ENCODE measurements at places on chromosomes 6 and 20.

DNA sequence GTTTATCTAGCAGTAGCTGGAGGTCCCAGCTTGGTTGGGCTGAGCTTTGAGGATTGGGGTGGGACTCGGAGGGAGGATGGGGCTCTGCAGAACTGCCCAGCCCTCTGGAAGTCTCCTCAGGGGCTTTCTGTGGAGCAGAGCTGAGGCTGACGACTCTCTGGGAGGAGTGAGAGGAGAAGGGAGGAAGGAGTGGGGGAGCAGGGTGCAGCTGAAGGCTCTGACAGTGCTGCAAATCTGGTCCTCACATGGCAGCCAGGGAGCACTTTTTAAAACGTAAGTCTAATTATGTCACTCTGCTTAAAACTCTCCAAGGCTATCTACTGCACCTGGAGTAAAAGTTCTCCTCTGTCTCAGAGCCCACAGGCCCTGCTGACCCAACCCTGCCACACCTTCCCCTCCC, 32.4 kb downstream of the GRM4 start:
- no peak for DNase-seq

DNA sequence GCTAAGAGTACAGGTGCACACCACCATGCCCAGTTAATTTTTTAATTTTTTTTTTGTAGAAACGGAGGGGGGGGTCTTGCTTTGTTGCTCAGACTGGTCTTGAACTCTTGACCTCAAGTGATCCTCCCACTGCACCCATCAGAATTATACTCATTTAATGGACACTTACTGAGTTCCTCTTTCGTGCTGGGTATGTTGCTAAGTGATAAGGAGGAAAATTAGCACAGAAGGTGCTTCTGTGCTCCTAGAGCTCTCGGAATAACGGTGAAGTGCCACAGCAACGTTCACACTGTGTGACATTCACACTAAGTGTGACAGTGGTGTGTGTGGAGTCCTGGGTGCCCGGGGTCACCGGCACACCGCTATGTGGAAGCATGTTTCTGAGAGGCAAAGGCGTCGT, 32.1 kb upstream of the BMP6 start:
- DNase-seq, result no peak

DNA sequence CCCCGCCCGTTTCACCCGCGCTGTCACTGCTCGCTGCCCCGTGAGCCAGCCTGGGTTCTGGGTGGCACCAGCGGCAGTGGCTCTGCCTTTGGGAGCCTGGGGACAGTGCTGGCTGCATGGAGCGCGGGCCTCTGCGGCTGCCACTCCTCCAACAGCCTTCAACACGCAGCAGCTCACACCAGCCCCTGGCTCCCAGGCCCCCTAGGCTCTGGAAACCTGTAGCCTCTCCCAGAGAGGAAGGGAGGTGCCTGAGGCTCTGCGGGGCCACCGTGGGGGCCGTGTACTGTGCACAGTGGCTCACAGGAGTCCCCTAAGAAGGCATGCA, 163.9 kb upstream of the AFDN start:
- no peak for DNase-seq

DNA sequence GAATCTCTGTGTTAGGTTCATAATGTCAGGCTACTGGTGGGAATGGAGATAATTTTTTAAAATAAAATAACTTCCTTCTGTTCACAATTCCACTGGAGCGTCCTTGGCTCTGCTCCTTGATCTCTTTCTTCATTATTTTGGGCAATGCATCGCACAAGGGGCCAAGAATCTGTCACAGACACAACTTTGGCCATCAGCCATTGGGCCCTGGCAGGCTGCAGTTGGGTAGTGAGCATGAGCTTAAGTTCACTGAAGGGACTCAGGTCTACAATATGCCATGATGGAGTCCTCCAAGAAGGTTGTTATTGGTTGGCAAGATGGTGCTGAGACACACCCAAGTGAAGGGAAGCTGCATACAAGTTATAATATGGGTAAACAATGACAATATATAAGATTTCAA, 40.0 kb downstream of the CYP39A1 start:
- DNase-seq, result no peak

DNA sequence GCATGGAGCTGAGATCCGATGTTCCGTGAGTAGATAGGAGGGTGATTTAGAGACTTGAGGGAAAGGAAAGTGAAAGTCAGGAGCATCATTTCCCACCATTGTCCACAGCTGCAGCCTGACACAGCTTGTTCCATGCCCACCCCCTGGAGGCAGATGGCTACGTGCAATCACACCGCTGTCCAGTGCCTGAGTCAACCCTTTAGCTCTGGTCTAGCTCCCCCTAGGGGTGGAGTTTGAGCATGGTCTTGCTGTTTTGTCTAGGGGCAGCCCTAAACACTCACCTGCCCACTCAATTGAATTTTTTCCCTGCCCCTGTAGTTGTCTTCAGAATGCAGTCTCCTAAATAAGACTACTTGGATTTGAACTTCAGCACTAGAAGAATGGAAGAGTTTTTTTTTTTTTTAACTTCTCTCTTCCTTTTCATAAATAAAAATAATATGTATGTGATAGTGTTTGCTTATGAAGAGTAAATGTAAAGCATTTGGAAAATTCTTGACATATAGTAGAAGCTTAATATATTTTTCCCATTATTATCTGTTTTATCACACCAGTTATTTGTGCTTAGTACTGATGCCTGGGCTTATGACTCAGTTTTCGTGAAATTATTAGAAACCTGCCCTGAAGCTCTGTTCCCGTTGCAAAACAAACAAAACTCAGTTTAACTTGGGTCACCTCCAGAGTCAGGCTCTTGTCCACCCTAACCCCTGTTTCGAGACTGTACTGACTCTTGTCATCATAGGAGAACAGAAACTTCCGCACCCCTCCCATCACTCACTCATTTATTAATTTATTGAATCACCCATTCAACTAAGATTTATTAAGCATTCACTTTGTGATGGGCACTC, 814.8 kb downstream of the MAFB start:
- DNase-seq, result no peak

DNA sequence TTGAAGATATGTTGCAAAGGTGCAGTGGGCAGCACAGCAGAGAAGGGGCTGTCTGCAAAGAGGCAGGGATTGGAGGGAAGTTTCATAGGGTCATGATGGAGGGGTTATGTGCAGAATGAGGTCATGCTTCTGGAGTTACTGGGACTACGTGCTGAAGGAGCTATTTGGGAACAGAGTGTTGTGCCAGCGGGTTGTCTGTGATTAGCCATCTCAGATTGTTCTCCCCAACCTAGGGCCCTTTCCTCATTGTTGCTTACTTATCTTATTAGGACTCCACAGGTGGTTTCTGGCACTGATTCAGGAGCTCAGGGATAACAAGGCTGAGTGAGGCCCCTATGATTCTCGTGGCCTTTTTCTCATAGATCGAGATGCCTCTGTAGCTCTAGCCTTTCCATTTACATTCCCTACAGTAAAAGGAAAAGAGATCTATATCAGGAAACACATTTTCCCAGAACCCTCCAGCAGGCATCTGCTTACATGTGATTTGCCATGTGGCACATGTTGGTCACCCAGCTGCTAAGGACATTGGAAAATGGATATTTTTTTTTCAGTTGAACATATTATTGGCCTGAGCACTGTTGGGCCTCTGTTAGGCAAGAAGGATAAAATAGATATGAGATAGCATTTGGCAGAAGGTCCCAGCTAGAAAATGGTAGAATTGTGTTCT, 429.6 kb upstream of the PLCB4 start:
- no peak for DNase-seq

GRCh38 chr6:107354451-107354850, 104.9 kb downstream of the PDSS2 start:
- no peak for DNase-seq

DNA sequence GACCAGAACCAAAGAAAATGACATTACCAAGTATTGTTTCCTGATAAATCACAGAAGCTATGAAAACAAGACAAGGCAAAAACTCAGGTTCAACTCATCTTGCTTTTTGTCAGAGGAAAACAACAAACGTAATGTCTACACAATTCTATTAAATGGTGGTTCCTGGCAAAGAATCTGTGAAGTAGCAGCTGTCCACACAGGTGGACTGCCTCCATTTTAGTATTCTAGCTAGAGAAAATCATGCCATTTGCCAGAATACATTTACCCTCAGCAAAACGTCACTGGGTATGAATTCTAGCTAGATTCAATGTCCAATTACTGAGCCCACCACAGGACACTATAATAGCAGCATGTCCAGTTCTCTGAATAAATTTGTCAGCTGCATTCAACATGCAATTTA, 125.4 kb downstream of the ADGRB3 start:
- no peak for DNase-seq

GRCh38 chr20:13452470-13453124, 186.1 kb downstream of the TASP1 start:
- no peak for DNase-seq

DNA sequence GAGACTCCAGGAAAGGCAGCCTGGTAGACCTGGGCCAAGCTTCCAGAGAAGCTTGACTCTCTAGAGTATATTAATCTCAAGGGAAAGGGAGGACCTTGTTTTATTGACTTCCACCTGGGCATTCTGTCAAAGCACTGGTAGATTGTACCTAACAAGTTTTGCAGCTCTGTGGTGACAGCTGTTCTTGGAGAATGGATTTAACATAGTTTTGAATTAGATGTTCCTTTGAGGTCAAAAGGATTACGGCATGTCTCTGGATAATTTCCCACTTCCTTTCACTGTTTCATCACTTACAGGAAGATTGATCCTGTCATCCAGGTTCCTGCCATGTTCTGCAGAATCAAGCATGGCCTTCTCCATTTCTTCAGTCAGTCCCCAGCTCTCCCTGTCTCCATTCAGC, 246.0 kb downstream of the PHACTR1 start:
- DNase-seq, result no peak

DNA sequence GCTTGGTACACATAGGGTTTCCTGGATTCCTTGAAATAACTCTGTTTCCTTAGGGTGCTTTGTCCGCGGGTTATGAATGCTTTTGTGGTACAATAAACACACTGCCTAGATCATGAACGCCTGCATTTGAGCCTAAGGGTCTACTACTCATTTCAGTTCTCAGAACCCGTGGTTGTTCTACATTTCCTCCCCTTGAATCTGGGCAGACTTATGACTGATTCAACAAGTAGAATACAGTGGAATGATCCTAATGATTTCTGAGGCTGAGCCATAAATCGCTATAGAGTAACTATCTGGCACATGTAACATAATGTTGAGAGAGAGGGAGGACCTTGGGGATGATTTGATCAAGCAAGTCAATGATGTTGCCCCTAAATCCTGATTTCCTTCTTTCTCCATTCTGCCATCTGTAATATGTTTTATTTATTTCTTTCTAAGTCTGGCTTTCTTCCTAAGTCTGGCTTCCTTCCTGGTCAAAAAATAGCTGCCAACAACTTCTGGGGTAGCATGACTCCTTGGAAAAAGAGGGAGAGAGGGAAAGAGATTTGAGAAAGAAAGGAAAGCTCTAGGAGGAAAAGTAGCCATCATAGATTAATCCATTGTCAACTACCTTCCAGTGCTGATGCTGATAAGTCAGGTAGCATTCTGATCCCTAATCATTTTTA, 23.0 kb downstream of the ABRACL start:
- DNase-seq, result no peak

- no peak for DNase-seq
Measured at GRCh38 chr6:105163183-105163582, 16.6 kb downstream of the POPDC3 start.

GRCh38 chr20:48839154-48839917, 11.5 kb upstream of the PREX1 start:
- DNase-seq, result no peak

GRCh38 chr20:10812759-10813327, 139.0 kb upstream of the JAG1 start:
- no peak for DNase-seq

Measured in stimulated activated CD4-positive, alpha-beta T cell treated with anti-CD3 and anti-CD28 coated beads, Interleukin-12 subunit alpha, Interleukin-12 subunit beta, amount 100 ng/mL, for 4 hours (primary cell).